Naive thymus-derived CD4-positive, alpha-beta T cell (primary cell): ENCODE measurements at places on chromosomes 11 and 22.

DNA sequence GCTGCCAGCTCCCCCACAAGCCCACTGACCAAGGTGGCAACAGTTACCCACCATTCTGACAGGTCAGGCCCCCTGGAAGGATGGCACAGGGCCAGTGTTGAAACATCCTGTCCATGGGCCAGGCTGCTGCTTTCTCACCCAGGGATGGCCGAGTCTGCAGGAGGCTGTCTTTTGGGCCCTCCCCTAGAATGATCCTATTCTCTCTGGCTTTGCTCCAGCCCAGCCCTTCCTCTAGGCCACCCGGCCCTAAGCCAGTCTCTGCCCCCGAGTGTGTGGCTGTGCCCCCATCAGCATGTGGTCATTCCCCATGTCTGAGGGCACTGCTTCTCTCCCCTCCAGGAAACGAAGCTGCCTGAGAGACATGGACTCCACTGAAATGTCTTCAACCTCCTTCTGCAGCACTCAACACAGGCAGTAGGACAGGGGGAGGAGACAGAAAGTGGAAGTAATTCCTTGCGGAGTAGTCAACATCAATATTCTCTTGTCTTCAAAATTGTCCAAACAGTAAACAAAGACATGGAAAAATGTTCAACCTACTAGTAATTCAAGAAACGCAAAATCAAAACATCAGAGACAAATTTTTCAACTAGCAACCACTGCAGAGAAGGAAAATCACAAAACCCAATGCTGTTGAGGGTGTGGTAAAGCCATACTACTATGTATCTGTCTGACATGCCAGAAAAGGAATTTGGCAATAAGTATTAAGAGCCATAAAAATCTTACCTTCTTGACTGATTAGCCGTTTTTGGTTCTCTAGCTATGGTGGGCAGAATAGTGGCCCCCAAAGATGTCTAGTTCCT is 5.1 kb upstream of the SCARF2 start:
- no peaks in the 10 kb centered on the region for H3K27me3 ChIP-seq
- no peak overlapping the region for H3K27ac ChIP-seq
- no peaks in the 10 kb centered on the region for H3K4me1 ChIP-seq
- H3K4me3 ChIP-seq: no peak overlapping the region

DNA sequence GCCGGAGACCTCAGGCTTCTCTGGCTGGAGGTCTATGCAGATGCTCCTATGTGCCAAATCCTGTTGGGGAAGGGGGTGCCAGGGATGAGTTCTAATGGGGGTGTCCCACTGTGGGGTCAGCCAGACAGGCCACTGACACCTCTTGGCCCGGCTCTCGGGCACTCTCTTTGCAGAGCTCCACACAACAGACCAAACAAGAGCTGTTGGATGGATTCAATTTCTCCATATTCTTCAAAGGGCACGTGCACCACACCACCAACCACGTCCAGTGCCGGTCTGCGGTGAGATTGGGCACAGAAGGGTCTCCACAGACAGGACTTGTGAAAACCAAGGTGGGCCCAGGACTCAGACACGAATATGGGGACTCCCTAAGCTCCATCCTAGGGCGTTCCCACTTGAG is 2.2 kb upstream of the RGL4 start:
- no peaks in the 10 kb centered on the region for H3K4me1 ChIP-seq
- no peaks in the 10 kb centered on the region for H3K27me3 ChIP-seq
- H3K27ac ChIP-seq: no peak overlapping the region

GRCh38 chr11:20618083-20618482 is 18.7 kb downstream of the SLC6A5 start:
- no peak for DNase-seq
- H3K27ac ChIP-seq: no peak overlapping the region

DNA sequence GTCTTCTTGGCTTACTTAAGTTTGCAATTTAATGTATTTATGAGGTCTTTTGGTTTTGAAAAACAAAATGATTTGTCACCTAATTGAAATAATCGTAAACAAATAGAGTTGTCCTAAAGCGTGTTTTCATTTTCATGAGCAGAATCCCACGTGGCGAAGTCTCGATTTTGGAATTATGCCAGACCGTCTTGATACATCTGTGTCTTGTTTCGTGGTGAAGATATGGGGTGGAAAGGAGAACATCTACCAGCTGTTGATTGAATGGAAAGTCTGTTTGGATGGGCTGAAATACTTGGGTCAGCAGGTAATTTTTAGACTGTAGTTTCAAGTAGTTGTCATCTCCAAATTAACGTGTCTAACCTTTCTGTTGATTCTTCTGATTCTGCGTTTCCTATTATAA is 64.7 kb downstream of the UVRAG start:
- H3K27ac ChIP-seq: no peak overlapping the region
- no peak overlapping the region for H3K4me3 ChIP-seq
- no peaks in the 10 kb centered on the region for H3K4me1 ChIP-seq
- H3K36me3 ChIP-seq: no peaks in the 10 kb centered on the region
